ENCODE measurements at places on chromosomes 6 and 20.
A peak's percentile ranks its signal among the peaks of the same experiment; 100 is the strongest.

- DNase-seq, result no peak
Measured at GRCh38 chr6:34161857-34162515, 16.1 kb upstream of the GRM4 start.

- DNase-seq, result no peak
Measured at GRCh38 chr20:35144694-35145093, 2.4 kb downstream of the EDEM2 start.

- DNase-seq, result no peak
Measured at GRCh38 chr20:44198872-44199271, 11.7 kb downstream of the OSER1 start.

- DNase-seq, result no peak
Measured at GRCh38 chr6:6654599-6655575, 66.4 kb downstream of the LY86 start.

DNA sequence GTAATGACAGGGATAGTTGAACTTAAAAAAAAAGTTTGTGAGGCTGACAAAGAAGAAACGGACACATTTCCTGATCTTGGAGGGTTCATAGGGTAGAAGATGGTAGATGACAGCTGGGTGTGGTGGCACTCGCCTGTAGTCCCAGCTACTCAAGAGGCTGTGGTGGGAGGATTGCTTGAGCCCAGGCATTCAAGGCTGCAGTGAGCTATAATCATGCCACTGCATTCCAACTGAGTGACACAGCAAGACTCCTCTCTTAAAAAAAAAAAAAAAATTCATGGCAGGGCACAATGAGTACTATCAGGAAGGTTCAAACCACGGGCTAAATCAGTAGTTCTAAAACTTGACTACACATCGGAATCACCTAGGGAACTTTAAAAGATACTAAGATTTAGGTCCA lies 2.0 kb upstream of the MICA start:
- peak; percentile 26 for DNase-seq

DNA sequence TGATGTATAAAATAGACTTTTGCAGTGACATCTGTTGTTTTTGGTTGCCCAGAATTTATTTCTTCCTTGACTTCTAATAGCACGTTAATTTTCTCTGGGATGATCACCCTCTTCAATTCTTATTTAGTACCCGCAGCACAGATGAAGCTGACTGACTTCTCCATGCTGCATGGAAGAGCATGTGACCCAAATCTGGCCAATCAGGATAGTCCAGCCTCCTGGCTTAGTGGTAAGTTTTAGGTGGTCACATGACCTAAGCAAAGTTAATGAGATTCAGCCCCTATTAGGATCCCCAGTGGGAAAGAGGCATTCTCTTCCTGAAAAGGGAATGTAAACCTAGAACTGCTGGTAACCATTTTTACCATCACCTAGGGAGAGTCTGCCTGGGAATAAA lies 13.8 kb upstream of the SIRT5 start:
- DNase-seq, result no peak

GRCh38 chr20:29878777-29879442 lies 1378.6 kb upstream of the DEFB115 start:
- DNase-seq, result no peak

DNA sequence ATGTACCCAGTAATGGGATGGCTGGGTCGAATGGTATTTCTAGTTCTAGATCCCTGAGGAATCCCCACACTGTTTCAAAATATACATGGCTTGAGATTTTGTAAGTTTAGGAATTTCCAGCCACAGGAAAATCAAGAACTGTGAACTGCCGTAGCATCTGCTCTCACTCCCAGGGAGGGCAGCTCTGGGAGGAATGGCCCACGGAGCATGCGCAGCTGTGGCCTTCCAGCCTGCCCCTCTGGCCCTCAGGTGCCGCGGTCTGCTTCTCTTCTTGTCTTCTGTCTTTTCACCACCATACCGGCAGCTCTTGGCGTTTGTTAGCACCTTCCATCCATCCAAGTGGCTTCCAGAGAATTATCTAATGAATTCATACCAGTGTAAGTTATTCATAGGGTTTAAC lies 19.9 kb upstream of the EXOC2 start:
- DNase-seq, result no peak

DNA sequence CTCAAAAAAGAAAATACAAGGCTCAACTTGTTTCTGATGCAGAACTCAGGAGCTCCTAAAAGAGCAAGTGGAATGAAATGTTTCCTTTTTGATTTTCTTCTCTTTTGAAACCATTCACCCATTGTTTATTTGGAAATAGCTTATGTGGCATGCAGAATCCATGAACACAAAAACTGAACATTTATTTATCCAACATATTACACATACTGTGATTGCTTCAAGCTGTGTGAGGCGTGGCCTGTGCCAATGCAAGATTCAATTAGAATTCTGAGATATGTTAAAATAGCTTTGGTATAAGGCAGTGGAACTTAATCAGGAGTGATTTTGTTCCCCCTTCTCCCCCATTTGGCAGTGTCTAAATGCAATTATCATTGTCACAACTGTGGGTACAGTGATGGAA lies 45.9 kb upstream of the CARMIL1 start:
- DNase-seq, result no peak

DNA sequence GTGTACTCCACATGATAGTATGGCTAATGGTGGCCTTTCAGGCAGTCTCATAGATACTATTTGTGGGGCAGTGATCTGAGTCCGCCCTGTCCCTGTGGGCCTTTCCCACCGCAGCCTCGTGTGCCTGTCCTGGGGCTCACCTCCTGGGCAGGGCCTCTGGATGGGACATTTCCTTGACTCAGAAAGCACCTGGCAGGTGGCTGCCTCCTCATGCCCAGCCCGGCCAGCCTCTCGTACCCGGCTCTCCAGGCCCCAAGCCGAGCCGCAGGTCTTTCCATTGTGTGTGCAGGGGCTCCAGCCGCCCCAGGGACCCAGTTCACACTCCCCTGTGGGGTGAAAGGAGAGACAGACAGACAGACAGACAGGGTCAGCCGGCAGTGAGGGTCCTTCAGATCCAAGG lies 38.3 kb downstream of the RSPO4 start:
- DNase-seq, result no peak

- DNase-seq, result no peak
Measured at GRCh38 chr6:125008957-125009356, 46.7 kb downstream of the RNF217 start.

Measured in COLO829 (cell line).